Right ventricle myocardium inferior (tissue), 1 donor: ENCODE measurements at places on chromosomes 7 and 10.

DNA sequence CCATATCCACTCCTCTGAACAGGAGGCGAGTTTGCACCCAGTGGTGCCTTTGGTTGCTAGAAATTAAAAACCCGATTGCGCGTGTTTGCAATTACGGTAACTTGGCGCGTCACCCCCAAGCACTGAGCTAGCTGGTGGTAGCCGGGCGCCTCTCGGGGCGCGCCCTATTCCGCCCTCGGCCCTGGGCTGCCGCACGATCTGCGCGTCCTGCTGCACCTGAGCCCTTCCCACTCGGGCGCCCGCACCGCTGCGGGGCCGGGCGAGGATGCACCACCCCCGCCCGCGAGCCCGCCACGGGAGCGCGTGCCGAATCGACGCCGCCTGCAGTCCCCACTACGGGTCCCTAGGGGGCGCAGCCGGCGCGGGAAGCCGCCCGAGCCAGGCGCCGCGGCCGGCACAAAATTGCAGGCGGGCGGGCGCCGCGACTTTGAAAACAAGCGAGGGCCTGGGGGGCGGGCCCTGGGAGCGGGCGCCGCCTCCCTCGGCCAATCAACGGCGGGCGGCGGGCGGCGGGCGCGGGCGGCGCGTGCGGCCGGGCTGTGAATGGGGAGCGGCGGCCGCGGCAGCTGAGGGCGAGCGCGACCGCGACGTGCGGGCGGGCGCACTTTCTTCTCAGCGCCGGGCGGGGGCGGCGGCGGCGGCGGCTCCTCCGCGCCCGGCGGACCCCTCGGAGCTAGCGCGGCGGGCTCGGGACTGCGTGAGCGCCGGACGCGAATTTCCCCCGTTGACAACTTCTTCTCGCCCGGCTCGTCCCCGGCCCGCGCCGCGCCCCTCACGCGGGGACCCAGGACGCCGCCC, at the start of gene SDK1:
Gene SDK1 (plus strand): TSS at position 602 of the 798 bp plus-strand sequence. CDS start 335 bp downstream, outside the sequence.
- DNase-seq: peak; percentile 96

DNA sequence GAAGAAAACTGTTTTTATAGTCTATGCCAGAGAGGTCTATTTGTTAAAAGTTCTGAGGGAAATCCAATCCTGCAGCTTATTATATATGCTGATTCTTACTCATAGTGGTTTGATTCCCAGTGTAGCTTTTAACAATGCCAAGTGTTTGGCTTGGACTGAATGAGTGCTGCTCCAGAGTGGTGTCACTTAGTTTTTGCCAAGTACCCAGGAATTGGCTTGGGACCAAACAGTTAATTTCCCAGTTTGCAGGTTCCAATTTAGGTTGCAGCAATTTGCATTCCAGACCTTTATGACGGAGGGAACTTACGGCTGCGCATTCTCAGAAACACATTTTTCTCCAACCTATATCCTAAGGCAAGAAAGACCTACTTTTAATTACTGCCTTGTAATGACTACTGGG, 32.4 kb downstream of the NSUN6 start:
- DNase-seq: no peak

GRCh38 chr7:29140873-29141468, 5.4 kb downstream of the CPVL start:
- no peak for DNase-seq

- DNase-seq: no peak
Measured at GRCh38 chr10:34432589-34432988, 382.5 kb downstream of the PARD3 start.

DNA sequence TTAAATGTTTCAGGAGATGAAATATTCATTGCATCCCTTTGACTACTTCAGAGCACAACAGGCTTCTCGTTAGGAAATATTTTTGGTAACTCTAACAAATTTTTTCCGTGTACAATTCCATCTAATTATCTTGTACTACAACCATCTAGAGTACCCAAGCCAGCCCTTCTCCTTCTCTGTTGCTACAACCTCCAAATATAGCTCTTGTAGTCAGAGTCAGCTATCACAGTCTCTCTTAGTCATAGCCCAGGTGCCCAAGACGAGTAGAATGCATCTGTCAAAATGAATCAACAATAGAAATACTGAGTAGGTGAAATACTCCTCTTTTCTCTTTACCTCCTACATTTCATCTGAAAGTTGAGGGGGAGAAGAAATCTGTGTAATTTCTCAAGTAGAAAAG, 74.0 kb downstream of the INHBA start:
- no peak for DNase-seq

DNA sequence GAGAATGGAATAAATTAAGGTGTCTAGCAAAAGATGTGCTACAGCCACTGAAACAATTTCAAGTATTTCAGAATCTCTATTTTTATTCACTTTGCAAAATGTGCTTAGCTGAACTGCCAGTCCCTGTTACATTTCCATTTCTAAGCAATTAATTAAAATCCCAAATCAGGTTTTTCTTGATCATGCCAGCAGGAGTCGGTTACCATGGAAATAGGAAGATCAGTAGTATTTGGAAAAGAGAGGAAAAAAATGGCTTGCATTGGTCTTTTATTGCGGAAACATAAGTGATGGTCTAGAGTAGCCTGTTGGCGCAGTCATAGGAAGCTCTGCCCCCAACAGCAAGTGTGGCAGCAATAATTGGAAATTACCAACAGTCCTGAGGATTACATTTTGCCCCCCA, 867.1 kb downstream of the GATA3 start:
- DNase-seq: no peak

DNA sequence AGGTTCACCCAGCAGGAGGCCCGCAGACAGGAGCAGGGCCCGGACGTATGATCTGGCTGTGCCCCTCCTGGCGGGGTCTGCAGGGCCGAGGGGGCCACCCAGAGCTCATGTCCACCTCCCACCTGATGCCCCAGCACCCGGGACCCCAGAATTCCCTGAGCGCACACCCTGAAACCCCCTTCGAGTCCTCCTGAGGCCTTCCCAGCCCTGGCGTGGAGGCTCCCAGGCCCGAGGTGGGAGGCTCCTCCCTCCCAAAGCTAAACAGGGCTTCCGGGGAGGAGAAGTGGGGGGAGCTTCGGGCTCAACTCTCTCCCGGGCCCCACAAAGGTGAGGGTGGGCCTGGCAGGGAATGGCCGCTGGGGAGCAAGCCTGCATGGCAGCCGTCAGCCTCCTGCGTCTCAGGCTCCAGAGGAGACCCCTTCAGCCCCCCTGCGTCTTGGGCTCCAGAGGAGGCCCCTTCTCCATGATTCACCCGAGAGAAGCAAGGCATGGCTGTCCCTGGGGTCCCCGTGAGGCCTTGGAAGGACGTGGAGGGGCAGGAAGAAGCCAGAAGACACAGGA, 30.2 kb downstream of the MICALL2 start:
- no peak for DNase-seq

- DNase-seq: no peak
Measured at GRCh38 chr7:70189776-70190175, 591.5 kb downstream of the AUTS2 start.

- no peak for DNase-seq
Measured at GRCh38 chr10:75335983-75336382, 65.6 kb downstream of the ZNF503 start.

DNA sequence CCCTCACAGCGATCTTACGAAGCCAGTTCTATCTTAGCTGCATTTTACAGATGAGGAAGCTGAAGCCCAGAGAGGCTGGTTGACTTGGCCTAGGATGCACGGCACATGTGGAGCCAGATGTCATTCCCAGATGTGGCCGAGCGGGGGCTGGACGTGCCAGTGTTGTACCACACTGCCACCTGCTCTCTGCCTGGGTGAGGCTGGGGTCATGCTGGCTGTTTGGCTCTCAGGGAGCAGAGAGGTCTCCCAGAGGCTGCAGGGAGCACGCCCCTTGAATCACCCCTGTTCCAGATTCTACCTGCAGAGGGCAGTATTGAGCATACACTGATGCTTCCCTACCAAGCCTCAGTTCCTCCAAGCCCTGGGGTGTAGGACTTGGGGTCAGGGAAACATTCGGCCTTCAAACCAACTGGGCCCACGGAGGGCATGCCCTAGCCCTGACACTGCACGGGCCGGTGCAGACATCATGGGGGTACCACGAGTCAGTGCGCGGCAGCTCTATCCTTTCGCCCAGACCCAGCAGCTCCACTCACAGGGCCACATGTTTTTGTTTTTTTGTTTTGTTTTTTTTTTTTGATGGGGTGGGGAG, 3.8 kb upstream of the GTF2IRD1 start:
- no peak for DNase-seq

GRCh38 chr10:48777110-48777509, 92.4 kb downstream of the WDFY4 start:
- DNase-seq: no peak

DNA sequence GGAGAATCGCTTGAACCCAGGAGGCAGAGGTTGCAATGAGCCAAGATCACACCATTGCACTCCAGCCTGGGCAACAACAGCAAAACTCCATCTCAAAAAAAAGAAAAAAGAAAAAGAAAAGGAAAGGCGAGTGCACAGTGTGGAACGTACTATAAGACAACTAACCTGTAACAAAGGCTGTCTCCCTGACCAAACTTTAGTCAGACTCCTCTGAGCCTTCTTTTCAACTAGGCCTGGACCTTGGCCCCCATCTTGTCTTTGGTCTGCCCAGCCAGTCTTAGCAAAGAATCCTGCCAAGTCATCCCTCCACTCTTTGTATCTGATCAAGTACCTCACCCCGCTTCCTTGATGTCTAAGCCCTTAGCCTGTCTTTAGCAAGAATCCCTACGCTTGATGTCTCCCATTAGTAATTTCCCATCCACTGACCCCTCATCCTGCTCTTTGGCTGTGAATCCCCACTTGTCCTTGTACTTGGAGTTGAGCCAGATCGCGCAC, 68.9 kb upstream of the KDM7A start:
- no peak for DNase-seq

- no peak for DNase-seq
Measured at GRCh38 chr7:85664341-85664740, 477.5 kb upstream of the SEMA3D start.

DNA sequence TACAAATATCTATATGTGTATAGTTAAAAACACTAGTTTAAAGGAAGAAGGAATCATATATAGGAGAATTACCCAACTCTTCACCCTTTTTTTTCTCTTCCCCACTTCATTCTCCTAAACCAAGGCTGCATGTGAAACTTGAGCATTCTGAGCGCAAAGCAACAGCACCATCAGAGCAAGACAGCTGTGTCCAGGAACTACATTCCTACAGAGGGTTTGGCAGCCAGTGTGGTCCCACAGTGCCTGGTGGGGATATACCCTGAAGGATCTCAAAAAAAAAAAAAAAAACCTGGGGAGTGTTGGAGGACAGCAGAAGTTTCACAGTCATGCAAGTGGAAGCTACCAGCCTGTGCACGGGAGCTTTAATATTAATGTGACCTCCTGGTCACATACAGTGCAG, 310.4 kb downstream of the CTNNA3 start:
- no peak for DNase-seq

DNA sequence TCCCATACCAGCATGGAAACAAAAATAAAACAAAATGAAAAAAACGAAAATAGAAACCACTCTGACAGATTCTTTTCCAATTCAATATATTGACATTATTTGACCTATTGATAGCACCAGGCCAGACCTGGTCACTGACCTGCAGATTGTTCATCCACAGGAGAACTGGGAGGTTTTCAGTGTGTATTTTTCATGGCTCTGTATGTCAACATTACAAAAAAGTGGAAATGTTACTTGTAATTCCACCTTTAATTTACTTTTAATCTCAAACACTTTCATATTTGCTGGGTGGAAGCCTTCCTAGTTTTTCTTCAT, 2.9 kb downstream of the HKDC1 start:
- DNase-seq: no peak

DNA sequence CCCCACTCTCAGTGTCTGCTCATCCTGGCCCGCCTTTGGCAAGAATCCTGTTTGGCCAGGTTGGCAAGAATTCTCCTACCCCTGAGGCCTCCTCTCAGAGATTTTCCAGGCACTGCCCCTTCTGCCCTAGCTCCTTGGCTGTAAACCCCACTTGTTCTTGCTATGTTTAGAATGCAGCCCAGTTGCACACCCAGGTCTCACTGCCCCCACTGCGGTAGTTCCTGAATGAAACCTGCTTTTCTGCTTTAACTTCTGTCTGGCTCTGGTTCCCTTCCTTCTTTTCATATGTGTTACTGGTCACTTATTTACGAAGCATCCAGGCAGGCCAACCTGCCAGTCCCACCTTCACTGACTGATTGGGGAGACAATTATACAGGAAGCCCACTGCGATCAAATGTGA, 576.9 kb downstream of the GLRX3 start:
- DNase-seq: no peak

GRCh38 chr7:87512906-87513305, 37.4 kb upstream of the ABCB4 start:
- no peak for DNase-seq

GRCh38 chr10:123726836-123727235, 60.7 kb downstream of the GPR26 start:
- DNase-seq: no peak

DNA sequence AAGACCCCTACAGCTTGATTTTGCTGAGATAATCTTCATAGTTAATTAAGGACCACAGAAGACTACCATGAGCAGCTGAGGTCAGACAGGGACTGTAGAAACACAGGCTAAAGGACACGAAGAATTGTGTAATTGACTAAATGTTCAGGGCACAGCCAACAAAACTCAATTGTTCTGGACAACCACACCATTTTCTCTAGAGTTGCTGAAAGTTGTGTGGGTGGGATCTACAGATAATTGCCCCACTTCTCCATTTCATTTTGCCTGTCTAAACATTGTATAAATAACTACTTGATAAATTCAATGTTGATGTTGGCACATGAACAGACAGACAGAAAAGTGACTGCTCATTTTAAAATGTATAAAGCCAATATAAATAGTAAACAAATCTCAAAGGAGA, 39.0 kb upstream of the SLC16A12 start:
- no peak for DNase-seq

DNA sequence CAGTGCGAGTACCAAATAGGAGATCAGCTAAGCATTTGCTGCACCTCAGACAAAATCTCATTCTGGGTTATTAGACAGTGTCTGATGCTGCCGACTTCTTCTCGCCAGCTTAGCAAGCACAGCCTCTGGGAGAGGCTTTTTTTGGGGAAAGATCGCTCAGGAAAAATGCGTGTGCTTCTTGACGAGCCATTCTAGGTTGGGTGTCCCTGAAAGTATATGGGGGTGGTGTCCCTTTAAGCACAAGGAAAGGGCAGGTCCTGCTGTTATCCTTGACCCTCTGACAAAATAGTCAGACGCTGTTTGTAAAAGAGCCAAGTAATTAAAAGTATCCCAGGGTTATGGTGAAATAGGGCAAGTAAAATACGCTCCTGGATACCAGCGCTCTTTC, 540.1 kb upstream of the FZD8 start:
- no peak for DNase-seq

DNA sequence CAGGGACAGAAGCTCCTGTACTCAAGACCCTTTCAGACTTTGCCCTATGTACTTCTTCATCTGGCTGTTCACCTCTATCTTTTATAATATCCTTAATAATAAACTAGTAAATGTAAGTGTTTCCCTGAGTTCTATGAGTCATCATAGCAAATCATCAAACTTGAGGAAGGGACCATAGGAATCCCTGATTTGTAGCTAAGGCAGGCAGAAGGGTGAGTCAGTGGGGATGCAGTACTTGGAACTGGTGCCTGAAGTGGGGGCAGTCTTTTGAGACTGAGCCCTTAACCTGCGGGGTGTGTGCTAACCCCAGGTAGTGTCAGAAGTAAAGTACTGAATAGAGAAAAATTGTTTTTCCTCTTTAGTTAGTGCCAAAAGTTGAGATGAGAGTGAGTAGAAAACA, 6.2 kb upstream of the TMEM243 start:
- no peak for DNase-seq
